ENCODE measurements at places on chromosomes 5 and 9.

GRCh38 chr9:71719562-71719961, 48.8 kb downstream of the CEMIP2 start:
- DNase-seq = peak; percentile 65

- DNase-seq = no peak
Observed at GRCh38 chr5:61623401-61624069, 291.5 kb downstream of the ZSWIM6 start.

DNA sequence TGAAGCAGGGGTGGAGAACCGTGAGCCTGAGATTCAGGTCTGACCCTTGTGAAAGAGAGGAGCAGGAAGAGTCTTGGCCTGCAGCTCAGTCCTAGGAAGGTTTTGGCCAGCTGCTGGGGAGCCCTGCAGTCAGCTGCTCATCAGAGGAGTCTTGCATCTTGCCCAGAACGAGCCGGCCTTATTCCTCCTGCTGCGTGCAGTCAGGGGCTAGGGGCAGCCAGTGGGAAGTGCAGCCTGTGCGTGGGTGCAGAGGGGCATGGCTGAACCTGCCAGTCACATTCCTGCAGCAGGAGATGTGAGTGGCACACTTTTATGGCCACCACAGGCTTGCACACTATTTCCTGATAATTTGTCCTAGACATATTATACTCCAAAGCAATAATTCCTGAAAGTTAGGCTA, 278.7 kb downstream of the NPR3 start:
- DNase-seq = no peak

DNA sequence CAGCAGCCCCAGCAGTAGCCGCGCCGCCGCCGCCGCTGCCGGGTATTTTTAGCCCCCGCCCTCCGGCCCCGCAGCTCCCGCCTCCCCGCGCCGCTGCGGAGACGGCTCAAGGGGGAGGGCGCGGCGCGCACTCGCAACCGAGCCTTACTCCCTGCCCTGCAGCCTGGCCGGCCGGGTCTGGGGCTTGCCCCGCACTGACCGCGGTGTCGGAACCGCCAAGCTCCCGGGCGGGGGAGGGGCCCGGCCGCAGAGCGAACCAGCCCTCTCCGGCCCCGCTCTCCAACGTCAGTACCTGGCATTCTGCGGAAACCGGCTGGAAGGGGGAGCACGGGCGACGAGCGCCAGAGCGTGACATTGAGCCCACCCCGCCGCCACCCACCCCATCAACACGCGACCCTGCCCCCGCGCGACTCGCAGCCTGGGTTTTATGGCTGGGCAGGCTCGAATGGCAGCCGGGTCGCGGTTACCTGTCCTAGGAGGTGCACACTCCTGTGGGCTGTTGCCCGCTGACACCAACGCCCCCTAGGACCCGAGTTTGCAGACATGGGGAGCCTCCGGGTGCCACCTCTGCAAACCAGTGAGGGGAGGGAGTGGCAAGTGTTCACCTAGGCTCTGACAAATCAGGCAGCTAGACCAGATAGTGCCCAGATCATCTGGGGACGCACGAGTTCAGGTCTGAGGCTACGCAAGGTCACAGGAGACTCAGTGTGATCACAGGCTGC, at the start of gene ACSL6:
TSS of gene ACSL6 (minus strand) at position 37 of the 722 bp plus-strand sequence. CDS start 105 bp downstream, outside the sequence.
- DNase-seq = no peak

DNA sequence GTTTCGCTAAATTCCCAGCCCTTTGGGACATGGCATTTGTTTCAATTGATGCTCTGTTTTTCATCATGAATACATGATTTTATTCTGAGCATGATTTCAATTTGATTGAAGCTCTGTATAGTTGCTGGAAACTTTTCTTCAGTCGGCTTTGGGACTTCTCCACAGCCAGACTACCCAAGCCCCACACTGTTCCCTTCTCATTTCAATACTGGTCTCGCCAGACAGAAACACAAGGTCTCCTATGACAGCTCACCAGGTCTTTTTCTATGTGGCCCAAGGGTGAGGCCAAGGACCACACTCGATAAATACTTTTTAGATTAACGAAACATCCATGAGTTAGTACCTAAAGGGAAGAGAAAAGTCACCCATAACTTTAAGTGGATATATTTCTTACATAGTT, 132.2 kb downstream of the ARL15 start:
- no peak for DNase-seq

GRCh38 chr5:36928947-36929346, 52.4 kb downstream of the NIPBL start:
- peak; percentile 42 for DNase-seq

- no peak for DNase-seq
Observed at GRCh38 chr5:75574791-75575190, 36.5 kb upstream of the ANKDD1B start.
